ENCODE measurements at places on chromosomes 2 and 18. TPM values are rescaled to one million over a fixed set of nuclear protein-coding genes. Genes with fewer than 3 reads are reported as not detected.

DNA sequence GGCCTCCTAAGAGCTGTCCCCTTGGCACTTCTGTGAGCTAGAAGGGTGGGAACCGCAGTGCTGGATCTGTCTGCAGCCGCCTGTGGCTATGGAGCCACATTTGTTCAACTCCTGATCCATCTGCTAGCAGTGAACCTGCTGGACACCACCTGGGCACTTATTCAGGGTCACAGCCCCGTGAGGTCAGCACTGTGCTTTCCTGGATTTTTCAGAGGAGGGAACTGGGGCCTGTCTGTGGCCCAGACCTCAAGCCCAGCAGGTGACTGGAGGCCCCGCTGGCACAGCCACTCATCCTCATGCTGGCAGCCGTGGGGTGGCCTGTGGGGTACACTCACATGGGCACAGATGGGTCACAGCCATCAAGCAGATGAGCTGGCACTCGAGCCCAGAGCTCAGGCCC is 155.3 kb downstream of the TFCP2L1 start:
- no peaks in the 10 kb centered on the region for H3K4me1 ChIP-seq
- no peaks in the 10 kb centered on the region for H3K27me3 ChIP-seq
- no peak overlapping the region for H3K4me3 ChIP-seq
- H3K36me3 ChIP-seq: no peaks in the 10 kb centered on the region
- H3K27ac ChIP-seq: no peak overlapping the region
- no peak for DNase-seq

- H3K27ac ChIP-seq: no peak overlapping the region
- DNase-seq: no peak
- H3K4me1 ChIP-seq: peaks cover 7% of the 10 kb centered on the region
- H3K4me3 ChIP-seq: no peak overlapping the region
Measured at GRCh38 chr18:8496186-8496585, 113.1 kb upstream of the RAB12 start.

The INPP4A gene
- 36.0 TPM for total RNA-seq

The KRTCAP3 gene
- 37.2 TPM for total RNA-seq

GRCh38 chr2:232411901-232412629 is 5.4 kb downstream of the ALPG start:
- H3K27me3 ChIP-seq: no peaks in the 10 kb centered on the region
- no peak overlapping the region for H3K4me3 ChIP-seq
- H3K4me1 ChIP-seq: no peaks in the 10 kb centered on the region

GRCh38 chr2:155151472-155151871 is 453.0 kb downstream of the KCNJ3 start:
- no peaks in the 10 kb centered on the region for H3K27me3 ChIP-seq
- no peak for DNase-seq
- H3K36me3 ChIP-seq: no peaks in the 10 kb centered on the region

The GPR45 gene
- not detected for total RNA-seq

- H3K36me3 ChIP-seq: no peaks in the 10 kb centered on the region
- no peak for DNase-seq
- H3K27ac ChIP-seq: no peak overlapping the region
- no peaks in the 10 kb centered on the region for H3K4me1 ChIP-seq
- no peaks in the 10 kb centered on the region for H3K27me3 ChIP-seq
Measured at GRCh38 chr2:143162997-143163396, 33.8 kb downstream of the ARHGAP15 start.

GRCh38 chr2:110708455-110708854 is 23.9 kb upstream of the ACOXL start:
- H3K4me3 ChIP-seq: no peak overlapping the region
- no peaks in the 10 kb centered on the region for H3K36me3 ChIP-seq
- H3K4me1 ChIP-seq: no peaks in the 10 kb centered on the region
- H3K27ac ChIP-seq: no peak overlapping the region

The IMMT gene
- total RNA-seq: 45.1 TPM

Measured in upper lobe of left lung (tissue), 6 donors.